ENCODE measurements at places on chromosomes 13 and 19. TPM values are rescaled to one million over a fixed set of nuclear protein-coding genes. Genes with fewer than 3 reads are reported as not detected.

CNMD gene
- not detected for total RNA-seq

SMIM44 gene
- total RNA-seq: not detected

TRIP10 gene
- total RNA-seq: 46.0 TPM

PRODH2 gene
- not detected for total RNA-seq

SLC6A16 gene
- 0.38 TPM for total RNA-seq

ZMYM2 gene
- total RNA-seq: 30.5 TPM

CEACAM8 gene
- total RNA-seq: not detected

KCNN4 gene
- total RNA-seq: 4.5 TPM

Measured in regular cardiac myocyte (primary cell).